Colonic mucosa (tissue), 4 donors: ENCODE measurements at places on chromosomes 3 and 15. TPM values are rescaled to one million over a fixed set of nuclear protein-coding genes. Genes with fewer than 3 reads are reported as not detected.

DNA sequence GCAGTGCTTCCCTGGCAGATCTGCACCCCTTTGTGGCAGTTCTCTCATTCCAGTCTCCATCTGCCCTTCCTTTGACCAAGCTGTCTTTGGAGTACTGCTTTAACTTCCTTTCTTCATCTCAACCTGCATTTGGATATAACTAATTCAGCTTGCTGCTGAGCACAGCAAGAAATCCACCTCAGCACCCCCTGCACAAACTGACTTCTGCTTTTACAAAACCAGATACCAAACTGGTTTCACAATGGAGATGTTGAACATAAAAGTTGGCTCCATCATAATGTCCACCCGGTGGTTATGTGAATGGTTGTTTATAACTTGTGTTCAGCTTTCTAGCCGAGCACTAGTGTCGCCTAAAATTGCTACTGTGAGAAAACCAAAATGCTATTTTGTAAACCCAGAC is 341.1 kb upstream of the SEMA6D start:
- no peaks in the 10 kb centered on the region for H3K27me3 ChIP-seq
- H3K27ac ChIP-seq, result no peak overlapping the region
- H3K4me3 ChIP-seq, result no peak overlapping the region
- H3K36me3 ChIP-seq, result no peaks in the 10 kb centered on the region
- no peak for DNase-seq

DNA sequence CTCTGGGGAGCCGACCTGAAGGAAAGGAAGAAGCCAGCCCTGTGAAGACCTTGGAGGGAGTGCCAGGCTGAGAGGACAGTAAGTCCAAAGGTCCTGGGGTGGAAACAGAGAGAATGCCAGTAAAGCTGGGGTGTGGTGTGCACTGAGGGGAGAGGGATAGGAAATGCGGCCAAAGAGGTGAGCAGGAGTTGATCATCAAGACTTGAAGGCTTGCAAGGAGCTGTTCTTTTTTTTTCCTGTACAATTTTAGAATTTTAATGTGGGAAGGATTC is 73.8 kb downstream of the SYNPR start:
- peak overlapping the region; percentile 49 for H3K27ac ChIP-seq
- H3K27me3 ChIP-seq, result no peaks in the 10 kb centered on the region
- H3K36me3 ChIP-seq, result no peaks in the 10 kb centered on the region
- DNase-seq, result peak; percentile 80

- no peaks in the 10 kb centered on the region for H3K4me1 ChIP-seq
- H3K36me3 ChIP-seq, result no peaks in the 10 kb centered on the region
- DNase-seq, result no peak
- H3K27ac ChIP-seq, result no peak overlapping the region
These were observed 30.6 kb upstream of the OXTR start for GRCh38 chr3:8800016-8800415.

The SMAD6 gene
- 9.4 TPM for total RNA-seq

DNA sequence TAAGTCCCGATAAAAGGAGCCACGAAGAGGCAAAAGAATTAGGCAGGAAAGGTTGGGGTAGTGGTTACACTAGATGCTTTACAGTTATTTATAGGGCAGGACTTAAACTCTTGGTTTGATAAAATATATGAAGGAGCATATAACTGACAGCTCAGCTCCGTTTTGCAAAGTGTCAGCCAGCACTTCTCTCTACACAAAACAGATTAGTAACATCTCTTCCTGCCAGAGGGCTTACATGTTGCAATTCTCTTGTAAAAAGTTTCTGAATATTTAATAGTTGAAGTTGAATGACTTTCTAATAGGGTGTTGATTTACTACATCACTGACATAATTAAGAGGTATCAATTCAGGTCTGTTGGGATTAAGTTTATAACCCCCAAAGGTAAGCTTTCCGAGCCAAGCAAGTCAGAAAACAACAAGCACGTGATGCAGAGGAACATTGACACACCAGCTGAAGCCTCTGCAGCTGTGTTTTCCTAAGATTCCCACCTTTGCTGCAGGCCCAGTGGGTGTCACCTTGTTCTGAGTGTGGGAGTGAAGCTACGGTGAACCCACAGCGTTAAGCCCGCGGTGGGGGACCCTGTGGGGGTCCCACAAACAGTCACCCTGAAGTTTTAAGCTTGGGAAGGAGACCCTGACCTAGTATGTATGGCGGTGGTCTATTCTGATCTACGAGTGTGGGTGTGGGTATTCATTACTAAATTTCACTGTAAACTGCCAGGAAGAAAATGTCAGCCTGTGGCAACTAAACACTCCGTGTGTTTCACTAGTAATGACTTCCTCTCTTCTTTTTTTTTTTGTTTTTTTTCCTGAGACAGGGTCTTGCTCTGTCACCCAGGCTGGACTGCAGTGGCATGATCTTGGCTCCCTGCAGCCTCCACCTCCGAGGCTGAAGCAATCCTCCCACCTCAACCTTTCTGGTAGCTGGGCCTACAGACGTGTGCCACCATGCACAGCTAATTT is 22.0 kb upstream of the ATP13A3 start:
- DNase-seq, result no peak
- no peaks in the 10 kb centered on the region for H3K27me3 ChIP-seq
- no peak overlapping the region for H3K4me3 ChIP-seq
- no peaks in the 10 kb centered on the region for H3K36me3 ChIP-seq
- H3K4me1 ChIP-seq, result no peaks in the 10 kb centered on the region
- H3K27ac ChIP-seq, result no peak overlapping the region

The VILL gene
- 155 TPM for total RNA-seq

- no peak overlapping the region for H3K4me3 ChIP-seq
- H3K36me3 ChIP-seq, result no peaks in the 10 kb centered on the region
- no peaks in the 10 kb centered on the region for H3K4me1 ChIP-seq
- no peak overlapping the region for H3K27ac ChIP-seq
- no peak for DNase-seq
These were observed 221.3 kb upstream of the UBE2E2 start for GRCh38 chr3:22981861-22982260.

The CLDN18 gene
- total RNA-seq, result 0.11 TPM

DNA sequence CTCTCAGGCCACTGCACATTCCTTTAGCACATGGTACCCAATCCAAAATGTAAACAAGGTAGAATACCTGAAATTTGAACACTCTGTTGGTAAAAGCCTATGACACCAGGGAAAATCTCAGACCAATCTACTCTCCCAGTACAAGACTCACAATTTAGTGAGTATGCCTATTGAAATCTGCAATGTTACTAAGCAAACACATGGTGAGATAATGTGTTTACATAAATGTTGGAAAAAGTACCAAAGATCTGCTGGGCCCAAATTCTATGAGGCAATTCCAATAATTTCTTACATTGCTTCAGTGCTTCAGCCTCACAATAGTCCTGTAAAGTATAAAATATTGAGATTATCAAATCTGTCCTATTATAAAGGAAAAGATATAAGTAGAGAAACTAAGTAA is 536.1 kb downstream of the PYDC2 start:
- H3K4me3 ChIP-seq, result no peak overlapping the region
- H3K27me3 ChIP-seq, result no peaks in the 10 kb centered on the region
- DNase-seq, result no peak
- H3K27ac ChIP-seq, result no peak overlapping the region

DNA sequence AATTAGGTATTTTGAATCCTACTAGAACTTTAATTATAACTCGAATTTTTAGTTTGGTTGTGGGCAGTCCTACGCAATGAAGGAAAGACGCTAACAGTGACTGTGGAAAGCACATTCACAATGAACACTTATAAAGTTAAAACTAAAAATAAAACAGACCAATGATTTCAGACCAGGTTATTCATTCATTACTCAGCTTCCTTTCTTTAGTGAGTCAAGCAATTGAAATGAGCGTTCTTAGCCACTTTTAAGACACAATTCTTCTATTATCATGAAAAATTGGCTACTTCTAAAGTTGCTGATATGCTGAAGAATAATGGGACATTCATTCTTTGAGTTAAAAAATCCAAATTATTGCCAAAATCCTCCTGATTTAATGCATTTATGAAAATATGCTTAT is 66.0 kb upstream of the CMSS1 start:
- no peak overlapping the region for H3K27ac ChIP-seq
- no peaks in the 10 kb centered on the region for H3K27me3 ChIP-seq
- no peaks in the 10 kb centered on the region for H3K36me3 ChIP-seq
- H3K4me1 ChIP-seq, result no peaks in the 10 kb centered on the region
- H3K4me3 ChIP-seq, result no peak overlapping the region

The NDUFB4 gene
- 192 TPM for total RNA-seq

The SHQ1 gene
- total RNA-seq, result 25.0 TPM

- no peaks in the 10 kb centered on the region for H3K4me1 ChIP-seq
- no peak overlapping the region for H3K27ac ChIP-seq
- H3K4me3 ChIP-seq, result no peak overlapping the region
- H3K27me3 ChIP-seq, result no peaks in the 10 kb centered on the region
- no peaks in the 10 kb centered on the region for H3K36me3 ChIP-seq
These were observed 16.4 kb upstream of the ANXA2 start for GRCh38 chr15:60414016-60414682.

The CDCP1 gene
- total RNA-seq, result 84.5 TPM

DNA sequence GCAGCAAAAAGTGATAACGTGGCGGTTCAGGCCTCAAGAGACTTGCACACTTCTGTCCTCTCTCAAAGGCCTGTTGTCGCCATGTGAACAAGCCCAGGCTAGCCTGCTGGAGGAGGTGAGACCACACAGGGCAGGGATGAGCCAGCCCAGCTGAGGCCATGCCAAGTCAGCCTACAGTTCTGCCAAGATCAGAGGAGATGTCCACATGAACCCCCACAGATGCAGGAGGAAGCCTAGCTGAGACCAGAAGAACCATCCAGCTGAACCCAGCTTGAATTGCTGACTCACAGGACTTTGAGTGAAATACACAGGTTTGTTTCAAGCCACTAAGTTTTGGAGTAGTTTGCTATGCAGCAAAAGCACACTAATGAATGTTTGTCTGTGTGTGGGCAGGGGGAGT is 50.3 kb upstream of the SEC13 start:
- H3K4me3 ChIP-seq, result no peak overlapping the region
- no peak overlapping the region for H3K27ac ChIP-seq
- no peak for DNase-seq
- H3K27me3 ChIP-seq, result no peaks in the 10 kb centered on the region
- H3K4me1 ChIP-seq, result no peaks in the 10 kb centered on the region
- H3K36me3 ChIP-seq, result no peaks in the 10 kb centered on the region

DNA sequence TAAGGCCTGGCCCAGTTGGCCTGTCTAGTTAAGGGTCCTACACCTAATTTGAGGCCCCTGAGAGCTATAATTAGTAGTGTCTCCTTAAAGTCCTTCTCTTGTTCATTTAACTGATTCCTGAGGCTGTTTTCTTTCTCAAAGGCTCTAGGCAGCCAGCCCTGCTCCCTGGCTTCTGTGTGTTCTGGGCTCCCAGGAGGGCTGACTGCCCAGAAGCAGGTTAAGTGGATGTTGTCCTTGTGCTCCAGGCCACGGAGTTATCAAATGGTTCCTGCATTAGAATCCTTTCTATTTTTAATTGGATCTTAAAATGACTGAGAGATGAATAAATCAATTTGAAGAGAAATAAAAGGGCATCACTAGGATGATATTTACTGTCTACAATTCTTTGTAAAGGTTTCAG is 140.0 kb downstream of the SNRK start:
- H3K4me1 ChIP-seq, result no peaks in the 10 kb centered on the region
- H3K27me3 ChIP-seq, result no peaks in the 10 kb centered on the region
- no peak for DNase-seq
- no peak overlapping the region for H3K27ac ChIP-seq

GRCh38 chr3:10137178-10137577 is 4.4 kb upstream of the VHL start:
- H3K4me1 ChIP-seq, result no peaks in the 10 kb centered on the region
- H3K36me3 ChIP-seq, result no peaks in the 10 kb centered on the region
- no peak overlapping the region for H3K4me3 ChIP-seq
- no peaks in the 10 kb centered on the region for H3K27me3 ChIP-seq

The FBXL22 gene
- total RNA-seq, result 2.1 TPM

- H3K4me1 ChIP-seq, result no peaks in the 10 kb centered on the region
- H3K27ac ChIP-seq, result no peak overlapping the region
- H3K4me3 ChIP-seq, result no peak overlapping the region
- H3K36me3 ChIP-seq, result no peaks in the 10 kb centered on the region
These were observed 87.3 kb downstream of the PEX5L start for GRCh38 chr3:179949412-179949811.

The MESP2 gene
- total RNA-seq, result 0.45 TPM

- H3K27me3 ChIP-seq, result no peaks in the 10 kb centered on the region
- H3K4me1 ChIP-seq, result no peaks in the 10 kb centered on the region
- H3K4me3 ChIP-seq, result no peak overlapping the region
- DNase-seq, result no peak
- H3K36me3 ChIP-seq, result peaks cover 6% of the 10 kb centered on the region
- H3K27ac ChIP-seq, result peak overlapping the region; percentile 42
These were observed 58.4 kb downstream of the TBC1D2B start for GRCh38 chr15:78018946-78019644.

The HHLA2 gene
- 57.9 TPM for total RNA-seq

The LCTL gene
- total RNA-seq, result not detected

- no peaks in the 10 kb centered on the region for H3K27me3 ChIP-seq
- H3K27ac ChIP-seq, result no peak overlapping the region
- H3K36me3 ChIP-seq, result no peaks in the 10 kb centered on the region
- no peak overlapping the region for H3K4me3 ChIP-seq
- DNase-seq, result no peak
These were observed 112.5 kb downstream of the RAP2B start for GRCh38 chr3:153274561-153274960.

- H3K36me3 ChIP-seq, result no peaks in the 10 kb centered on the region
- H3K27ac ChIP-seq, result no peak overlapping the region
- H3K4me1 ChIP-seq, result no peaks in the 10 kb centered on the region
- no peaks in the 10 kb centered on the region for H3K27me3 ChIP-seq
These were observed 36.9 kb upstream of the FRMD4B start for GRCh38 chr3:69422751-69423150.

- no peak overlapping the region for H3K4me3 ChIP-seq
- H3K27ac ChIP-seq, result no peak overlapping the region
- no peaks in the 10 kb centered on the region for H3K27me3 ChIP-seq
- no peak for DNase-seq
These were observed 713.5 kb downstream of the GRM7 start for GRCh38 chr3:7574435-7574834.

The SHF gene
- 14.7 TPM for total RNA-seq

DNA sequence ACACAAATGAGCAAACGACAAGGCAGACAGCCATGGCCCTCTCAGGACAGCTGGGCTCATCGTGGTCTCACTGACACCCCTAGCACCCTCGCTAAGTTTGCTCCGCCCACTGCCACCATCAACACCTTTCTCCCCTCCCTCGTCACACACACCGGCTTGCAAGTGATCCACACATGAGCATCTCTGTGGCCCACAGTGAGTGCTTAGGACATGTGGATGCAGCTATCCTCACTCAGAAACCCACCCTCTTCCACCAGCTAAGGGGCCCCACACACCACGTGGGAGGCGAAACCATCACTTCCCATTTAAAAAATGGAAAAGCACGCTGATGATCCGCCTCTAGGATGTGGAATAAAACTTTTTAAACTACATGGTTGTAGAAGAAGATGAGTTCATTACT is 105.6 kb downstream of the OCA2 start:
- H3K4me3 ChIP-seq, result no peak overlapping the region
- no peaks in the 10 kb centered on the region for H3K27me3 ChIP-seq
- no peaks in the 10 kb centered on the region for H3K4me1 ChIP-seq
- no peaks in the 10 kb centered on the region for H3K36me3 ChIP-seq
- DNase-seq, result peak; percentile 9
- H3K27ac ChIP-seq, result no peak overlapping the region
